NCI-H1105 treated with DMSO at 0.1 percent for 48 hours (cell line): ENCODE measurements at places on chromosomes 2 and 18.

DNA sequence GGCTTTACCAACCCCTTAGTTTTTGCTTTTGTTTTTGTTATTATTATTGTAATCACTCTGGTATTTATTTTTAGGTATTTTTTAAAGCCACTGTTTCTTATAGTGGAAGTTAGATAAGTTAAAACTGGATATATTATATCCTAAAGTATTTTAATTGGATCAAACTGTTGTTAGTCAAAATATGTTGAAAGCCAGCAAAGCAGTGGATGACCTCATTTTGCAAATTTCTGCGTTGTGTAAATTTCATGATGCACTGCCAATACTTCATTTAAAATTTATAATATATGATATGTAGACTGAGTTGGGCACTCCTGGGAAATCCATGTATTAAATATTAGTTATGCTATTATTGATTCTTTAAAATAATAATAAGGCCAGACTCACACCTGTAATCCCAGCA, 661.7 kb upstream of the NRXN1 start:
- no peak for DNase-seq

DNA sequence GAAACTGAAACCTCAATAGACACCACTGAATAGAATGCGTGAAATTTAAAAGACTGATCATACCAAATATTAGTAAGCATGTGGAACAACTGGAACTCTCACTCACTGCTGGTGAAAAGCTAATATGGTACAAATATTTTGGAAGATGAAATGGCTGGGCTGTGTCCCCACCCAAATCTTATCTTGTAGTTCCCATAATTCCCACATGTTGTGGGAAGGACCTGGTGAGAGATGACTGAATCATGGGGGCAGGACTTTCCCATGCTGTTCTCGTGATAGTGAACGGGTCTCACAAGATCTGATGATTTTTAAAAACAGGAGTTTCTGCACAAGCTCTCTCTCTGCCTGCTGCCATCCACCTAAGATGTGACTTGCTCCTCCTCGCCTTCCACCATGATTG, 32.0 kb upstream of the MYCN start:
- no peak for DNase-seq

GRCh38 chr18:6261938-6262337, 152.8 kb downstream of the L3MBTL4 start:
- DNase-seq: no peak

DNA sequence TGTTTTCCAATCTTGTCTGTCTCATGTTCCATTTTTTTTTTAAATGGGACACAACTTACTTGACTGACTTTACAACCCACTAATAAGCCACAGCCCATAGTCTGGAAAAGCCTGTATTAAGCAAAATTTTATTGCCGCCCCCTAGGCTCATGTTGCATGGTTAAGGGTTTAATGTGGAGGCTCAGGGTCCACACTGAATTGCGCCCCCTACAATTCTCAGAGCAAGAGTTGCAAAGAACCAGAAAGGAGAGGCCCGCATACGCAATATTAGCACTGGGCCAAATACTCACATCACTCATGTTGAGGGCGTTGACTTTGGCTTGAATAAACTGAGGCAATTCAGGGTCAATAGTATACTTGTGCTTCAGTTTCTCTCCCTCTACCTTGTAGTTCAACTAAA, 65.5 kb downstream of the NEB start:
- no peak for DNase-seq

DNA sequence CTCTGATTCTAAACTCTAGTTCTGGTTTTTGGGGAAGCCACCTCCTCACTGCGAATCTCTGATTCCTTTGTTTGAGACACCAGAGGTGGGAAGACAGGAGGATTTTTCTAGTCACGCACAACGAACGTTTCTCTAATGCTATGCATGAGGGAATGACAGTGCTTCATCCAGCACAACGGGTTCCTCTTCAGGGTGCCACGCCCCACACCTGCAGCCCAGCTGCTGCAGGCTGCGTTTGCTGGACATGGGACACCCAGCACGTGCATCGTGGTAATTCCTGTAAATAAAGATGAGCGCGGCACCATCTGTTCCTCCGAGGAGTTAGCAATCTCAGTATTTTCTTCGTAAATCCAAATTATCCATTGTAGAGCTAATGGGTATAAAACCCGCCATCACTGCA, 37.5 kb upstream of the TPO start:
- no peak for DNase-seq
